ENCODE measurements at places on chromosomes 12 and 14. TPM values are rescaled to one million over a fixed set of nuclear protein-coding genes. Genes with fewer than 3 reads are reported as not detected.

The PPP4R4 gene
- total RNA-seq = 0.56 TPM

The KCNH3 gene
- 0.98 TPM for total RNA-seq

The AICDA gene
- not detected for total RNA-seq

The SLC17A8 gene
- 0.16 TPM for total RNA-seq

The PIK3C2G gene
- 0.60 TPM for total RNA-seq

The SCN8A gene
- total RNA-seq = 2.3 TPM

The SLCO1B1 gene
- total RNA-seq = not detected

The TRIM9 gene
- 0.79 TPM for total RNA-seq

The GLIPR1L1 gene
- not detected for total RNA-seq

The RERGL gene
- not detected for total RNA-seq

- DNase-seq = no peak
Observed at GRCh38 chr12:108881953-108882352, 2.1 kb downstream of the DAO start.

DNA sequence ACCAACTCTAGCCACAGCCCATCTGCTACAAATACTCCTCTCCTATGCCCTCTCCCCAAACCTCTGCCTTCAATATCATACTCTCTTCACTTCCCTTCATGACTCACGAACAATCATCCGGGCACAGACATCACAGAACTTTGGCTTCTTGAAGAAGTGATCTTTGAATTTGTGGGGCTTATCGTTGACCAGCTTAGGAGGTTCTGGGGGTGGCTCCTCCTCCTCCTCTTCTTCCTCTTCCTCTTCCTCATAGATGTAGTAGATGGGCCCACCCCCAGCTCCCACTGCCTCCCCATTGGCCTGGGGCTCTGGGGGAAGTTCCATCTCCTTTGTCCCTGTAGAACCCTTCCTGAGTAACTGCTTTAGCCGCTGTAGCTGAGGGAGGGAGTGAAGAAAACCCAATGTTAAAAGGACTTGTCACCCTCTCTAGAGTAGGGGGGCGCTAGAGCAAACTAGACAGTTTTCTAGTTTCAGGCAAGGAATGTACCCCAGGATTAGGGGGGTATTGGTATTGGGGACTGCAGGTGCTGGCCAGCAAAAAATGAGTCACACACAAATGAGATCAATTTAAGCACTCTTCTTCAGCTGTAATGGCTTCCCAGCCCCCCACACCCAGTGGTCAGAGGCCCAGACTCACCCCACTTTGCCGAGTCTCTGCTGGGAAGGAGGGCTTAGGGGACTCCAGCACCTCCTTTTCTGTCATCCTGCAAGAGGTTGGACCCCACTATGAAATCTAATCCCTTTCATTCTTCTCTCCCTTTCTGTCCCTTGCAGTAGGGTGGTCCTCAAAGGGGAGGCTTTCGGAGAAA is 1.8 kb downstream of the STAC3 start:
- no peak for DNase-seq

- DNase-seq = no peak
Observed at GRCh38 chr12:70854881-70855568, 65.5 kb downstream of the PTPRR start.

DNA sequence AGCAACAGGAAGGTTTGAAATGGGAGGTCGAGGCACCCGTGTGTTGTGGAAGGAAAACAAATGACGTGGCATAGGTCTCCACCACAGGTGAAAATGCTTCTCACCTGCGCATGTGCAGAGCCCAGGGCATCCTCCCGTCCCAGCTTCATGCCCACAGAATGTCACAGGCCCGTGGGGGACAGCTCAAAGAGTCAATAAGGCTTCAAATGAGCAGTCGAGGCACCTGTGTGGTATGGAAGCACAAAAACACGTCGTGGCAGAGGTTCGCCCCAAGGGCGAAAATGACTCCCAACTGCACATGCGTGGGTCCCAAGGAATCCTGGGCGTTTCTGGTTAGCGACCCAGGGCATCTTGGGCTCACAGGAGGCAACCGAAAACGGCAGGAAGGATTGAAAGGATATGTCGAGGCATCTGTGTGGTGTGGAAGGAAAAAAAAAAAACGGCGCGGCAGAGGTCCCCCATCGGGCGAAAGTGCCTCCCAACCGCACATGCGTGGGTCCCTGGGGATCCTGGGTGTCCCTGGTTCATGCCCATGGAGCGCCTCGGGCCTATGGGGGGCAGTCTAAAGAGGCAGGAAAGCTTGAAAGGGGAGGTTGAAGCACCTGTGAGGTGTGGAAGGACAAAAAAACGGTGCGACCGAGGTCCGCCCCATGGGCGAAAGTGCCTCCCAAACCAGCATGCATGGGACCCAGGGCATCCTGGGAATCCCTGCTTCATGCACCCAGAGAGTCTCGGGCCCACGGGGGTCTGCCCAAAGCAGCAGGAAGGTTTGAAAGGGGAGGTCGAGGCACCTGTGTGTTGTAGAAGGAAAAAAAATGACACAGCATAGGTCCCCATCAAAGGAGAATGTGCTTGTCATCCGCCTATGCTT is 578.5 kb downstream of the ALG10 start:
- DNase-seq = no peak

DNA sequence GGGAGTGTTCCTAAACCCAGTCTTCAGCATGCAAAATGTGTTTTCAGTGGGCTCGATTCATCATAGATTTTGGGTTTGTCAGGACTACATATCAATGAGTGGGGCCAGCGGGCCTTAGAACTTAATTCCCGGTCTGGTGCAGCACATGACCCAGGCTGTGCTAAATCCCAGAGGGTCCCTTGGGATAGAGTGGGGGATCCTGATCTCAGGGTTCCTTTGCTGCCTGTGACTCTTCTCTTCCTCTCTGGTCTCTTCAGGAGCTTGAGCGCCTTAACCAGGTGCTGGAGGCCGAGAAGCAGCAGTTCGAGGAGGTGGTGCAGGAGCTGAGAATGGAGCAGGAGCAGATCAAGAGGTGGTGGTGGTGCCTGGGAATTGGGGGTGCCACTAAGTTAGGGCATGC is 37.5 kb downstream of the PLEKHD1 start:
- DNase-seq = no peak

DNA sequence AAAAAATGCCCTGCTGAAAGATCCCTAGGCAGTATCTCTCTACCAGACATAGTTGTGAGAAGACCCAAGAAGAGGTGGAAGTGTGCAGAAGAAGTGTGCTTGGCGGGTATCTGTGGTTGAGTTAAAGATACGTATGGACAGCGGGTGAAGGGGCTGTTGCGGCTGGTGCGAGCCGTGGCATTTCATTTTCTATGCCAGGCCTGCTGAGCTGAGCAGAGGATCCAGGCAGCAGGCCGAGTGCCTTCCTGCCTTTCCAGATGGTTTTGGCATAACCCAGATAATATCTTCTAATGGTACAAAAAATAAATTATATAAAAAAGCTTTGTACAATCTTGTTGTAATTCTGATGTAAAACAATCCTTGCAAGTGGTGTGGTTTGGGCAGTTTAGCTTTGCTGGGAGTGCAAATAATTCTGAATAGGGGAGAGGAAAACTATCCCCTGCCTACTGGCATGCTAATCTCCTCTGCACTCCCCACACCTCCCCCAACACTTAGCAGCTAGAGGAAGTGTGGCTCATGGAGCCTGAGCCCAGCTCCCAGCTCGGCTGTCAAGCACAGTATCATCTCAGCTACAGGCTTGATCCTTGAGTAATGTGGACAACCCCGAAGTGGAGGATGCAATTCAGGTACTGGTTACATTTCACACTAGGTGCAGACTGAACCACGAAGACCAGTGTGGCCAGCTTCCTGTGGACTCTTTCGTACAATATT is 168.9 kb downstream of the VRK1 start:
- DNase-seq = no peak

DNA sequence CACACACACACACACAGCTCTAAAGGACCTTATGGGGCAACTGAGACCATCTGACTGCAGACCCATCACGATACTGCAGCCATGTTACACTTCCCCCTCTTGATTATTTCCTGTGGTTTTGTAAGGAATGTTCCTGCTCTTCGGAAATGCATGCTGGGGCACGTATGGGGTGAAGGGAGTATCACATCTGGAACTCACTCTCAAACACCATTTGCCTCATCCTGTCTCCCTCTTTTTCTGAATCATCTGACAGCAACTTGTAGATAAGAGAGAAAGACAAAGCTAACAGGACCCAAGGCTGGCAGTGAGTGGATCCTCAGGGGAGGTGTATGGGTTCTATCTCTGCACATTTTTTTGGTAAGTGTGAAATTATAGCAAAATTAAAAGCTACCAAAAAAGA is 50.3 kb downstream of the RIMBP2 start:
- DNase-seq = no peak

DNA sequence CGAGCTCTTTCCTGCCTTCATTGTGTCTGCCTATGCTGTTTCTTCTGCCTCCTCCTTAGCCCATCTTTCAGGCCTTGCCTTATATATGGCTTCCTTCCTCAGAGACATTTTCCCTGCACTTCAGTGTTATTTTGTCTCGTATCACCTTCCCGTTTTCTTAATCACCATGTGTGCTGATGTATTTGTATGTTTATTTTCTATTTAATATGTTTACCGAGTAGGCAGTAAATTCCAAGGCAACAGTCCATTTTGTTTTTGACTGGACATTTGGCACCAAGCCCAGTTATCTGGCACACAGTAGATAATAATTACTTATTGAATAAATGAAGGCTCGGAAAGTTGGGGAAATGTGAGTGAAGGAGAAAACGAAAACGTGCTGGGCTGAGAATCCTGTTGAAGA is 4.6 kb upstream of the POU6F1 start:
- DNase-seq = no peak

DNA sequence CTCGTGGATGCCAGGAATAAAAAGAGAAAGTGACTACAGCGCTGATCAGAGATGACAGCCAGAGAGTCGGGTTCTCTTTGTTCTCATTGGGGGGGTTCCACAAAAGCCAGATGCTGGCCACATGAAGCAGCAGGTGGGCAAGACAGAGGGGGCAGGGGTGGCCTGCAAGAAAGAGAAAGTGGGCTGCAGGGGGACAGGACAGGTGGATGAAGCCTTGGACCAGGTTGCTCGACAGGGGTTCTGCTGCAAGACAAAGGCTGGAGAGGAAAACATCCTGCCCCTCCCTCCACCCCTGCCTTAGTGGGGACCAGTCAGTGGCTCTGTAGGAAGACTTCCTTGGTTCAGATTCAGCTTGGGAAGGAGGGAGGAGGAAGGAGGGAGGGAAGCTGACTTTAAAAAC is 126.2 kb downstream of the KSR2 start:
- no peak for DNase-seq

DNA sequence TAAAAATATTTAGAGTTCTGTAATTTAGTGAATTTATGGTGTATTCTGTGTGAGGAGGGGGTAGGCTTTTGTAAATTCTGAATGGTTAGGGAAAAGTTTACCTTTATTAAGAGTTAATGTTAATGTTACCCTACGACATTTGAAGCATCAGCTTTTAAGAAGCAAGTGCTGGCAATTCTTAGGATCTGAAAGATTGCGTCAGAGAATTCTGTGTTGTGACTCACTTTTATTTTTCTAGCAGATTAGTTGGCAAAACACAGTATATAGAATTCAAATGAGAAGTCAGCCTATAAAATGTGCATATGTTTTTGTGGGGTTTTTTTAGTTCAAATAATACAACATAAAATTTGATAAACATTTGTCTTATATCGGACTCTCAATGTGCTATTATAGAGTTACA is 97.6 kb downstream of the RAD52 start:
- no peak for DNase-seq

DNA sequence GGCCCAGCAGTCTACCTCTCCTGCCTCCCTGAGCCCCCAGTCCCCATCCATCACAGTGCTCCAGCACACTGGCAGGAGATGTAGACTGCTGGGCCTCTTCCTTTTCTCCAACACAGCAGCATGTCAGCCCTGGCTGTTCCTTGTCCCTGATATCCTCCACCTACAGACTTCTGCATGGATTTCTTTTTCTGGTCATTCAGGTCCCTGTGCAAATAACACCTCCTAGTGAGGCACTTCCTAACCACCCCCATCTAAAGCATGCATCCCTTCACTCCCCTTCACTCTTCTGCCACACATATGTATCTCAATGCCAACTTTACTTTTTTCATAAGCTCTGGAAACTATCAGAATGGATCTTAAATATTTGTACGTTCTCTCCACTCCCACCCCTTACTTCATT is 81.5 kb downstream of the SLC24A4 start:
- DNase-seq = no peak

- no peak for DNase-seq
Observed at GRCh38 chr12:53940443-53941014, 1.9 kb downstream of the HOXC13 start.

- DNase-seq = no peak
Observed at GRCh38 chr14:63993992-63994391, 141.2 kb downstream of the SYNE2 start.

GRCh38 chr12:124971603-124972002 is 17.3 kb downstream of the DHX37 start:
- no peak for DNase-seq

GRCh38 chr12:12986775-12987331 is 13.2 kb downstream of the HEBP1 start:
- no peak for DNase-seq

DNA sequence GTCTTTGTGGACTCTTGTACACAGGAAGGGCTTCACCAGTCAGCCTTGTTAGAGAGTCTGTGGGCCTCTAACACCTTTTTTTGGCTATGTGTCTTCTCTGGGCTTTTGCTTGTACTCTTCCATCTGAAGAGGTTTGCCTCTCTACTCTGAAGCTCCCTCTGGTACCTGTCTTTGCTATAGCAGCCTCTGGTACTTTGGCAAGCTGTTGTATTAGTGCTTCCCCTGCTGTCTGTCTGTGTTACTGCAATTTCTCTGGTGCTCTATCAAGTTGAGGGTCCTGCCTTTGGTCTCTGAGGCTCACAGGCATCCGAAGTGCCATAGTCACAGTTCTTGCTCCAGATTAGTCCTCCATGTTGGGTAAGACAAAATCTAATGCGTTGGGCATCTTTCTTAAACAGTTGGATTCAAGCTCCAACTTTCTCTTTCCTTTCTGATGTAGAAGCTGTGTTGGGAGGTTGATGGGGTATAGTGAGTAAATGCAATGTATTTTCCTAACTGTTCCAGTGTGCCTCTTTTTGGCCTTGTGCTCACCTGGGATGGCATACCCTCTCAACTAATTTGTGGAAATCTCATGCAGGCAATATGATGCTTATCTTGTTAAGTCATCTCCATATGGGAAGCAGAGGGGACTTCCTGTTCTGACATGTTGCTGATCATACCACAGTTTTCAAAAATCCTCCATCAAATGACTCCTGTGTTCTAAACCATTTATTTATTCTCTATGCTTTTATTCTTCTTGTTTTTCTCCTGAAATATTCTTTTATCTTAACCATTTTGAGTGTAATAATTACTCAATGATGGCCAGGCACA is 88.8 kb downstream of the ATF7IP start:
- no peak for DNase-seq

DNA sequence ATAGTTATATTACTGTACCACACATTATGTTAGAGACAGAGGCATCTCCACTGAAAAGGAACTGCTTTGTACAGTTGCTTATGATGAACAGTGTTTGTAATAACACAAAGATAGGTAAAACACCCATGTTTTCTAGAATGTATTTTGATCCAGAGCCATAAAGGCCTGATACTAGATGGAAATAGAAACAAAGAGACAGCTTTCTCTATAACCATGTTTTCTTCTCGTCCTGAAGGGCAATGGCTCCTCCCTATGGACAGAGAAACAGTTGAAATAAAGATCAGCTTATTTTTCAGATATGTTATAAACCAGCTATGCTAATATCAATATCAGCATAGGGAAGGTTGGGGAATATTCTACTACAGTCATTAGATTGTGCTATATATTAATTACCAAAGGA is 109.2 kb downstream of the ATXN7L3B start:
- no peak for DNase-seq

GRCh38 chr14:34502545-34503225 is 36.8 kb downstream of the EAPP start:
- no peak for DNase-seq
